ENCODE measurements at places on chromosomes 2 and 18. TPM values are rescaled to one million over a fixed set of nuclear protein-coding genes. Genes with fewer than 3 reads are reported as not detected.

Gene CTIF
- total RNA-seq: 68.9 TPM

- DNase-seq: no peak
Observed at GRCh38 chr18:42339372-42339771, 384.3 kb downstream of the PIK3C3 start.

DNA sequence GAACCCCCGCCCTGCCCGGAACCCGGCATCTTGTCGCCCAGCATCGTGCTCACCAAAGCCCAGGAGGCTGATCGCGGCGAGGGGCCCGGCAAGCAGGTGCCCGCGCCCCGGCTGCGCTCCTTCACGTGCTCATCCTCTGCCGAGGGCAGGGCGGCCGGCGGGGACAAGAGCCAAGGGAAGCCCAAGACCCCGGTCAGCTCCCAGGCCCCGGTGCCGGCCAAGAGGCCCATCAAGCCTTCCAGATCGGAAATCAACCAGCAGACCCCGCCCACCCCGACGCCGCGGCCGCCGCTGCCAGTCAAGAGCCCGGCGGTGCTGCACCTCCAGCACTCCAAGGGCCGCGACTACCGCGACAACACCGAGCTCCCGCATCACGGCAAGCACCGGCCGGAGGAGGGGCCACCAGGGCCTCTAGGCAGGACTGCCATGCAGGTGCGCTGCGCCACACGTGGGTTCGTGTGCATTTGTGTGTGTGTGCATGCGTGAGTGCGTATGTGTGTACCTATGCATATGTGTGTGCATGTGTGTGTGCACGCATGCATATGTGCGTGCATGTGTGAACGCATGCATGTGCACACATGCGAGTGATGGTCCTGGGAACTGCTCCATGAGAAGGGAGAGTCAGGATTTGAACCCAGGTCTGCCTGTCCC is 47.1 kb upstream of the ATG16L1 start:
- DNase-seq: no peak

- no peak for DNase-seq
Observed at GRCh38 chr2:37477921-37478320, 133.5 kb downstream of the QPCT start.

GRCh38 chr2:68403199-68403644 is 38.1 kb downstream of the PLEK start:
- no peak for DNase-seq

- DNase-seq: no peak
Observed at GRCh38 chr18:33232318-33232626, 208.2 kb downstream of the CCDC178 start.

DNA sequence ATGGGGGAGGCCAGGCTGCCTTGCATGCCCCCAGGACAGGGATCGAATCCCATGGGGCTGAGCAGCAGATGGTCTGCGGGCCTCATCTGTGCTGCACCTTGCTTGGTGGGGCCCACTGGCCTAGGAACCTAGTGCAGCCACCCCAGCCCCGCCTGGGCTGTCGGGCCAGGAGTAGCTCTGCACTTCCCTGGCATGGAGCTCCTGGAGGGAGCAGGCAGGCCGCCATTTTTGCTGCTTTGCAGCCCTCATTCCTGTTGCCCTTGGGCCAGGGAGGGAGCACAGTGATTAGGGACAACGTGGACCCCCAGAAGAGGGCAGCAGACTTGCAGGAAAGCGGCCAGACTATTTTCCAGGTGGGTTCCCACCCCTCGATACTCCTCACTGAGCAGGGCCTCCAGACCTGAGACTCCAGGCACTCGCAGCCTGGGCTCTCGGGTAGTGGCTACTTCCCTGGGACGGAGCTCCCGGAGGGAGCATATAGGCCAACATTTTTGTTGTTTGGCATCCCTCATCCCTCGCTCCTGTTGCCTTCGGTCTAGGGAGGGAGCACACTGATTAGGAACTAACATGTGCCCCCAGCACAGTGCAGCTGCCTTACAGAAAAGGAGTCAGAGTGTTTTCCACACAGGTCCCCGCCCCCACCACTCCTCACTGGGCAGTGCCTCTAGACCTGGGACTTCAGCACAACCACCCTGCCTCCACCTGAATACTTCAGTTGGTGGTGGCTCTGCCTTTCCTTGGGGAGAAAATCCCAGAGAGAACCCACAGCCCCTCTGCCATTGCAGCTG is 99.5 kb downstream of the MAIP1 start:
- no peak for DNase-seq
